Sigmoid colon (tissue), 7 donors: ENCODE measurements at places on chromosomes 12 and 14. TPM values are rescaled to one million over a fixed set of nuclear protein-coding genes. Genes with fewer than 3 reads are reported as not detected.

Gene CD27
- polyA plus RNA-seq: 29.0 TPM

- DNase-seq: no peak
- no peak overlapping the region for H3K27ac ChIP-seq
- no peak overlapping the region for H3K4me3 ChIP-seq
- H3K36me3 ChIP-seq: no peaks in the 10 kb centered on the region
- H3K27me3 ChIP-seq: no peaks in the 10 kb centered on the region
Measured at GRCh38 chr14:65462411-65462810, 49.9 kb downstream of the FUT8 start.

GRCh38 chr12:69131077-69131476, 108.3 kb upstream of the CPSF6 start:
- no peak overlapping the region for H3K4me3 ChIP-seq
- H3K4me1 ChIP-seq: no peaks in the 10 kb centered on the region
- no peak overlapping the region for H3K27ac ChIP-seq
- no peaks in the 10 kb centered on the region for H3K36me3 ChIP-seq

DNA sequence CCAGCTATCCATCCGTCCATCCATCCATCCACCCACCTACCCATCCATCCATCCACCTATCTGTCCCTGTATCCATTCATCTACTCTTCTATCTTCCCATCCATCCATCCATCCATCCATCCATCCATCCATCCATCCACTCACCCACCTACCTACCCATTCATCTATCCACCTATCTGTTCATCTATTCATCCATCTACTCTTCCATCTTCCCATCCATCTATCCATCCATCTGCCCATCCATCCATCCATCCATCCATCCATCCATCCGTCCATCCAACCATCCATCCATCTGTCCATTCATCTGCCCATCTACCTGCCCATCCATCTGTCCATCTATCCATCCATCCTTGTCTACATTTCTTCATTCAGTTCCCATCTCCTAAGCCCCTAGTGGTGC, 17.8 kb upstream of the HHIPL1 start:
- no peak overlapping the region for H3K4me3 ChIP-seq
- no peaks in the 10 kb centered on the region for H3K36me3 ChIP-seq
- no peaks in the 10 kb centered on the region for H3K27me3 ChIP-seq
- no peak overlapping the region for H3K27ac ChIP-seq

- H3K36me3 ChIP-seq: no peaks in the 10 kb centered on the region
- H3K4me3 ChIP-seq: no peak overlapping the region
- H3K4me1 ChIP-seq: no peaks in the 10 kb centered on the region
- H3K27me3 ChIP-seq: no peaks in the 10 kb centered on the region
- no peak for DNase-seq
Measured at GRCh38 chr14:52244328-52244727, 23.2 kb upstream of the PTGDR start.

GRCh38 chr12:63935361-63935760, 90.9 kb downstream of the SRGAP1 start:
- H3K4me3 ChIP-seq: no peak overlapping the region
- no peak for DNase-seq
- H3K36me3 ChIP-seq: no peaks in the 10 kb centered on the region
- H3K27ac ChIP-seq: no peak overlapping the region

GRCh38 chr12:48815126-48816110, 2.9 kb upstream of the CACNB3 start:
- DNase-seq: peak; percentile 92
- H3K27me3 ChIP-seq: no peaks in the 10 kb centered on the region
- no peaks in the 10 kb centered on the region for H3K36me3 ChIP-seq
- peak overlapping the region; percentile 91 for H3K27ac ChIP-seq
